ENCODE measurements at places on chromosomes 6 and 20.
A peak's percentile ranks its signal among the peaks of the same experiment; 100 is the strongest.

DNA sequence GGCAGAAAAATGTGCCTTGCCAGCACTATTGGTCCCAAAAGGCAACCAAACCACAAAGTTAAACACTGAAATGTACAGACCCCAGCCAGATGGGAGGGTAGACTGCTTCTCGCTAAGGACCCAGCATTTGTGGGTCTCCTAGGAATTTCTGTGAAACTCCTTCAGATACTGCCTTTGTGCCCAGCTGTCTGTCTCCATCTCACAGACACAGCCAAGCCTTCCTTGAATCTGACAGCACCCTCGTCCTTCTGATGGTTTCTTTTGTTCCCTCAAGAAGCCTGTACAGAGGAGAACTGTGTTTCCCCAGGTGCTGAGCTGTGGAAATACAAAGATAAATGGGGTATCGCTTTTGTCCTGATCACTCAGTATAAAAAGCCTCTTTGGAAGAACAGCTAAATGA, 254.0 kb upstream of the TAB2 start:
- no peak for DNase-seq

DNA sequence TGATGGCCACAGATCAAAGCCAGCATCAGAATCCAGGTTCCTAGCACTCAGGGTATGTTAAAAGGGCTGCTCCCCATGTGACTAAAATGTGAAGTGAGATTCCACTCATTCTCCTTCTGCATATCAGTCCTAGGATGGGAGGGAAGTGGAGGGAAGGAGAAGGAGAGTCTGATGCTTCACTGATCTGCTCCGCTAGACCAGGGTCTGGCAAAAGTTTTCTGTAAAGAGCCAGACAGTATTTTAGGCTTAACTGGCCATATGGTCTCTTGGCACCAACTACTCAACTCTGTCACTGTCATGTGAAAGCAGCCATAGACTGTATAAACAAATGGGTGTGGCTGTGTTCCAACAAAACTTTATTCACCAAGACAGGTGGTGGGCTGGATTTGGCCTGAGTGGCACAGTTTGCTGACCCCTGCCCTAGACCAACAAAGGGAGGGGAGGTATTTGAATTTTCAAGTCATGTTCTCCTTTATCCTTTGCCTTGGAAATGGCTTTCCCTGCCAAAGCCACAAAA, 22.6 kb downstream of the GHRH start:
- DNase-seq, result no peak

DNA sequence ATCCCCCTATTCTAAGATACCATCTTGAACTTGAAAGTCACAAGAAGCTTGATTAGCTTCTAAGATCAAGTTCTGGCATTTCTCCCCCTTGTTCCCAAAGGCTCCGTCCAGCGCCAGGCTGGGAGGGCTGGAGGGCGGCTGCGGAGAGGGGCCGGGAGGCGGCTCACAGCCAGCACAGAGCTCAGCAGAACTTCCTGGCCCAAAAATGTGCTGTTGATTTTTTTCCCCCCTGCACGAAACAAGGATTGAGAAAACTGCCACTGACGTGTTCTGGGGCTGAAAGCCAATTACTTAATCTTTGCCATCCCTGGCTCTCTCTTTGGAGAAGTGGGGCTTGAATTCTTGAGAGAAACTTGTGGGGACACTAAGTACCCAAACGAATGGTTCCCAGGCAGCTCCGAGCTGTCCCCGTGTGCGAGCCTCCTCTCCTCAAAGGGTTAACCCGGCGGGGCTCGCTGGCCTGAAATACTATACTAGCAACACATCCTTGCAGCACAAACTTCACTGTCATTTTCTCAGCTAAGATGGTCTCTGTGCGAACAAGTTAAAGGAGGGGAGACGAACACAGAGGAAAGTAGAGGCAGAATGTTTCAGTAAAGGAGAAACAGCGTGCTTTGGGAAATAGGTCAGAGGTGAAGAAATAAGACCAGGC, 452 bp downstream of the TRAF3IP2 start:
- peak; percentile 42 for DNase-seq

GRCh38 chr20:60043435-60043834, 85.2 kb downstream of the CDH26 start:
- no peak for DNase-seq

DNA sequence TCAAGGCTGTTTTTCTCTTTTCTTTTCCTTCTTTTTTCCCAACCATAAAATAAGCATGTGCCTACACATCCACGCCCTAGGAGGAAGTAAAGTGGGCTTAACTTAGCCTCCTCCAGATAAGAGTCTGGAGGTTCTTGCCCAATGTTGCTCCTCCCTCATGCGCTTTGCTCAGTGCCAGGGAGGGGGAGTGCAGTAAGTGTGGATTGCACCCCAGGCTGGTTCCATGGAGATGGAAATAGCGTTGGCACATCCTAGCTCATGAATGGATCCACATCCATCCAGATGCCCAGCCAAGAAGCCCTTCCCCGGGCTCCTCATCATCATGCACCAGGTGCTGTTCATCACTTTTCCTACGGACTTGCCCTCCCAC, 58.2 kb downstream of the NEDD9 start:
- no peak for DNase-seq

DNA sequence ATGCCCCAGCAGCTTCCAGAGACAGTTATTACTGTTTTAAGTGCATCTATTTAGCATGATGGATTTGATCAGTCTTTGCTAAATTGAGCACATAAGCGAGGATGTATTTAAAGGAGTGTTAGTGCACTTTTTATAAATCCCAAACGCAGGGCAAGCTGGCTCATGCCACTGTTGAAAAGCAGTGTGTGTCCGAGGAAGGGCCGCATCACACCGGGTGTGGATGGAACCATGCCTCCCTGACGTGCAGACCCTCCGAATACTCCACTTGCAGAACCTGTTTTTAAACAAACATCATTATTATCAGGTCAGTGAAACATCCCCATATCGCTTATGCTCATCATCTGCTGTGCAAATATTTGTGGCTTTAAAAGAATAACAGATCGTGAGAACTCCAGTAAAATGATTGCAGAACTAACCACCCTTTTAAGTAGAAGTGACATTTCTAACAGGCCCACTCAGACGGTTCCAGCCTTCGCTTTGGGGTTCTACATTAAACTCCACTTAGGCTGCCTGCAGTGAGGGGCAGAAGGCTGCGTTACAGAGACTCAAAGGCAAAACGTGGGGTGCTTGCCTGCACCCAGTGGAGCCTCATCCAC, 190.1 kb downstream of the CDH4 start:
- no peak for DNase-seq

- no peak for DNase-seq
These were observed 129.1 kb downstream of the PREX1 start for GRCh38 chr20:48698507-48699267.

GRCh38 chr6:91098006-91098405, 511.1 kb upstream of the MAP3K7 start:
- no peak for DNase-seq

GRCh38 chr20:3751675-3752385, 15.7 kb downstream of the ADISSP start:
- DNase-seq, result peak; percentile 71

DNA sequence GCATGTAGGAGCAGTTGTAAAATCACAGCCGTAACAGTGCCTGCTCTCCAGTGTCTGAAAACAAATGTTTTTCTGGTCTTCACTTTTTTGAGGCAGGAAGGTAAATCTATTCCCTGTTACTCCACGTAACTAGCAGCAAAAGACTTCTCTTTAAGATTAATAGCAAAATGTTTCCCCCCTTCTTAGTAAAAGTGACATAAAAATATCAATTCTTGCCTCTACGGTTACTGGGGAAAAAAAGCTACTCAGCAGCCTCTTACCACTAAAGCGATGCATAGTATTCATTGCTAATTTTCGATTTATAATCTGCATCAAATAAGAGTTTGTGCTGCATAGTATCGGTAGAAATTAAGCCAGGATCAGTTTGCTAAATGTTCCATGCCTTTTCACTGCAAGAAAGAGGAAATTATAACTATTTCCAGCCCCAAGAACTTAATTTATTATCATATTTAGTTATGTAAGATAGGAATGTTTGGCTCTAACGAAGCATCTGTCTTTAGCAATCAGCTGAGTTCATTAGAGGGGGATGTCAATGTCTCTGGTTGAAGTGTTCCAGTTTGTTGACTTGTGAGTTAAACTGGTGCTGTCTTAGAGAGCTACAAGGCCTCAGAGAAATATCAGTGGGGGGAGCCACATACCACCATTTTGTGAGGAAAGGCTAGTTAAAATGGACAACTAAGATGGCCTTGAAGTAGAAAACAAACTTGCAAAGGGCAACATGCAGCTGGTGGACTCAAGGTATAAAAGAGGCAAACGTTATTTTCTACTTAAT, 617 bp upstream of the TSPYL1 start:
- no peak for DNase-seq

DNA sequence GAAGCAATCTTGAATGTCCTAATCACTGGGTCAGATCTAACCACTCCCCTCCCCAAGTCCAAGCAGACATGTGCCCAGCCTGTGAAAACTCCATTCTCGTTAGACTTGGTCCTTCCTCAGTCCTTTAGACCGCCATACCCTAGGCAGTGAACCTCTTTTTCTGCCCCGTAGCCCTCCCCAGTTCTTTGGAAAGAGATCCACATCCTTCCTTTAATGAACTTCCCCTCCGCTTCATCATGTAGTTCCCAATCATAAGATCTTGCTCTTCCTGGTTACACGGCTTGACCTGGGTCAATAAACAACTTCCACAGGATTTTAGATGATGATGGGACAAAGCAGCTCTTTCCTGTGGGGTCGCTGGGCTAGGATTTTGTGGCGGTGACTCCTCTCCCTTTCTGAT, 9.6 kb downstream of the AHCY start:
- DNase-seq, result no peak

DNA sequence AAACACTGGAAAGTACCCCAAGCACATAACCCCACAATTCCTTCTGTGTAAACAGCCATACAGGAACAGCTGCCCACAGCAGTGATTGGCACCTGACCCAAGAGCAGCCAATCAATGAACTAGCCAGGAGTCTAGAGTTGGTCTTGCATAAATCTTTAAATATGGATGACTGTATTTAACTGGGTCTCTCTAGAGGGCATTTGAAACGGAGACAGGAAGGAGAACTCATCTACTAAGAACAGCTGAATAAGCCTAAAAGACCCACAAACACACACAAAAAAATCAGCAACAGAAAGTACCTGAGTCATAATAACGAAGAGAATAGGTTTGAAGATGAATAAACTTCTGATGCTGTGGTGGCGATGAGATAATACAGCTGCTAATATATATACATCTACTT, 49.0 kb upstream of the ASF1A start:
- DNase-seq, result no peak

GRCh38 chr6:80566361-80566760, 459.9 kb downstream of the BCKDHB start:
- no peak for DNase-seq

DNA sequence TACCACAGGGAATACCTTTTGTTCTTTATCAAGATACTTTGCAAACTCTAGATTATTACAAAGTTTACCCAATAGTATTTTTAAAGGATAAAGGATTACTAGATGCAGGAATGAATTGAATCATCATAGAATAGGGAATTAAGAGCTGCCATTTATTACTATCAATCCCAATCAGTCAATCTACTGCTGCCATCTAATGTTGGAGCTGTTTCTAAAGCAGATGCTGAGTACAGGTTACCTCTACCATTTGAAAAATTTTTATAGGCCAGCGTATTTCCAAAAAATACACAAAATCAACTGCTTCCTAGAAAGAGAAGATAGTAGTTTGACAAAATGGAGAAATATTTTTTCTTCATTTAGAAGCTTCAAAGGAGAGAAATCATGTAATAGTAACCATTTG, 520.4 kb downstream of the ADGRB3 start:
- no peak for DNase-seq

DNA sequence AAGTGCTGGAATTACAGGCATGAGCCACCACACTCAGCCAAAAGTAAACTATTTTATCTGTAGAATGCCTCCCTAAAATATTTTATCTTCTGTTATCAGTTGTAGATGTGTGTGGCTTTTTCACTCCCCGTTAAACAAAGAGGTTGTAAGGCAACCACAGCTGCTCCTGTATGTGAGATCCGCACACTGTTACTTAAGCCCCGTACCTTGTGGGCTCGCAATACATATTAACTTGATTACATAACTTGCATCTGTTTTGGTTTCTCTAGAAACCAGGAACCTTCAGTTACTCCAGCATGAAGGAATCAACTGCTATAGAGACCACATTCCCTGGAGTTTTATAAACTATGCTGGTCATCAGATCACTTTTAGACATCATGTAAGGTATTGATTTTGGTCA, 420.1 kb upstream of the SLC35B3 start:
- DNase-seq, result no peak

DNA sequence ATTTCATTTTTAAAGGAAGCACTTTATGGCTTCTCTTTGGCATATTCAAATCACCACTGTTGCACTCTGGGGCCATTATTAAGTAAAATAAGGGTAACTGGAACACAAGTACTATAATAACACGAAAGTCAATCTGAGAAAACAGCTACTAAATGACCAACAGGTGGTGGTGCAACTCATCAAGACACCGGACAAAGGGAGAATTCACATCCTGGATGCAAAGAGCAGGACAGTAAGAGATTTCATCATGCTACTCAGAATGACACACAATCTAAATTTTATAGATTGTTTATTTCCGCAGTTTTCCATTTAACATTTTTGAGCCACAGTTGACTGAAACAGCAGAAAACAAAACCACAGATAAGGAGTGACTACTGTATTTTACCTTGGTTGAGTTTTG, 27.6 kb upstream of the LY86 start:
- no peak for DNase-seq

GRCh38 chr6:38152620-38153019, 333.1 kb downstream of the ZFAND3 start:
- no peak for DNase-seq

DNA sequence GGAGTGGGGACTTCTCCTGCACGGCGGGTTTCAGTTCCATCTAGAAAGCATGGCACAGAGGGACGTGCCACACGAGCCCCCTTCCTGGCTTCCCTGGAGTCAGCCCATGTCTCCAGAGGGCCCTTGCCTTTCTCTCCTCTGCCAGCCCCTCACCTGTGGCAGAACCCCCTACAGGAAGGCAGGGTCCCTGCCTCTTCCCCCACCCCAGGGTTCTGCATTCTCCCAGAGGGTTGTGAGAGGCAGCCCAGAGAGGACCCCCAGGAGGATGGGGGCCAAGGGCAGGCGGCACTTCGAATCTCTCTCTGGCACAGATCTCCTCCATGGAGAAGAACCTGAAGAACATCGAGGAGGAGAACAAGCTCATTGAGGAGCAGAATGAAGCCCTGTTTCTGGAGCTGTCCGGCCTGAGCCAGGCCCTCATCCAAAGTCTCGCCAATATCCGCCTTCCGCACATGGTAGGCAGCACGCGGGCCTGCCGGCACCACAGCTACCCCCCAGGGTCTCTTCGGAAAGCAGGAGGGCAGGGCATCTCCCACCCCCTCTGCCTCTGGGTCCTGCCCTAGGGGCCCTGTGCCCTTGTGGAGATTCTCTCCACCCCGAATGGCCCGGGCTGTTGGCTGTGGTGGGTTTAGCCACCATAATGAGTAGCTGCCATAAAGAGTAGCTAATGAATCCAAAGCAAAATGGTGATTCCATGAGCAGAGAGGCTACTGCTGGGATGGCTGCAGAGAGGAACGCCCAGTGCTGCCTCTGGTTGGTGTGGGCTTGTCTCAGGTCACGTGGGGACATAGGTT, 15.9 kb upstream of the PCMTD2 start:
- no peak for DNase-seq
